Pons (tissue), 1 donor: ENCODE measurements at places on chromosomes 16 and 17.

DNA sequence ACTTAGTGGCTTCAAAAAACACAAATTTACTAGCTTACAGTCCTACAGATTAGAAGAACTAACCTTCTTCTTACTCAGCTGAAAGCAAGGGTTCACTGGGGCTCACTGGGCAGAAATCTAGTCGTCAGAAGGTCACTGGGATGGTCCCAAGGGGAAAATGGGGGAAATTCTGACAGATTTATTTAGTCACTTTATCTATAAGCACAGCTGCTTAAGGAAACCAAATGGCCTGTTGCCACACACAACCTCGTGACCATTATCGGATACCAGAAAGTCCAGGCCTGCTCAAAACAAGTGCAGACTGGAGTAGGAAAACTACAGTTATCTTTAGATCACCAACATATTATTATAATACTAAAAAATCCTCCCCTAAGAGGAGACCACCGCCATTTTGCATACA, 374.6 kb upstream of the ASIC2 start:
- DNase-seq = no peak

DNA sequence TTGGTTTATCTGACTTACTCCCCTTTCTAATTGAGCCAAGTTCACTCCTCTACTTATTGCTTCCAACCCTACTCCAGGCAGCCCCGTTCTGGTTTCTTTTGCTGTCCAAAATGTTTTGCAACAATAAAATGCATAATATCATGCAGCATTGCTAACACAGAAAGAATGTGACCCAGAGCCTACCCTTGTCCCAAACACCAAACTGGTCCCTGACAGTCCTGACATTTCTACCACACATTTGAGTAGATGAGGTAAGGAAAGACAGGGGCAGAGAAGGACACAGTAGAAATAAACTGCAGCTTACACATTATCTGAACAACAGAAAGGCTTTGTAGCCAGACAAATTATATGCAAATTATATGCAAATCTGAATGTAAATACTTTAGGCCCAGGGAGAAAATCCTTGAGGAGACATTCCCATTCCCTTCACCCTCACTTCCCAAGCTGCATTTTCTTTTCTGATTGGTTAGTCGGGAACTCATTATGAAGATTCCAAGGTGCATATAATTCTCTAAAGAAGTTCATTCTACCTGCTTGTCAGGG, 31.6 kb downstream of the SOX9 start:
- DNase-seq = peak; percentile 37

DNA sequence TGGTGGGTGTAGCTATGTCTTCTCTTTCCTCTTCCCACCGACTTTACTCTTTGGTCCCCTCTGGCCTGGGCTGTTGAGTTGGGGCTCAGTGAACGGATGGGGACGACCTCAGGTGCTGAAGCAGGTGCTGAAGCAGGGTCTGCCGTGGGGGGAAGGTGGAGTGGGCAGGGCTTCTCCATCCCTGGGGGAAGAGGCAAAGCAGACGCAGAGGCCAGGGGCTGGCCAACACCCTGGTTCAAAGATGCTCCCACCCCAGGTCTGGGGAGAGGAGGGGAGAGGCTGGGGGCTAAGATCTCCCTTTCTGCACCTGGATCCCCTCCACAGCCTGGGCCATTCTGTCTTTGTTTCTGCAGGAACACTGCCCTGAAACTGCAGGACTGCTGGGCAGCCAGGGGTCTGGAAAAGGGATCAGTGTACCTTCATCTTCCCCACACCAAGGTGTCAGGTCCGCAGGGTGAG, 22.9 kb downstream of the ALOX12B start:
- no peak for DNase-seq

DNA sequence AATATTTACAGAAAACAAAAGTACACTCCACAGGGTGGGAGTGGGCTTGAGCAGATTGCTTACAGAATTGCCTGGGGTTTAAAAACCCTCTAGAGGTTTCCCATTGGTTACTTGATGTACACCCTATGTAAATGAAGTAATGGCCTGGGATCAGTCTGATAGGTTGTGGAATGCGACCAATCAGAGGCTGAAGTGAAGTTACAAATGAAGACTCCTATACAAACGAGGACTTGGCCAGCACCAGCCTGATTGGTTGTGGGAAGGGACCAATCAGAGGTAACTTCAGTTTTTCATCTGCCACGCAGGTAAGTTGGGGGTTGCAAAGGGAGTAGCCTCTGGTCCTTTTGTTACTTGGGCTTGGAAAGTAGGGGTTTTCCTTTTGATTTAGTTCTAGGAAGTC, 8.8 kb downstream of the EEF2K start:
- DNase-seq = no peak

DNA sequence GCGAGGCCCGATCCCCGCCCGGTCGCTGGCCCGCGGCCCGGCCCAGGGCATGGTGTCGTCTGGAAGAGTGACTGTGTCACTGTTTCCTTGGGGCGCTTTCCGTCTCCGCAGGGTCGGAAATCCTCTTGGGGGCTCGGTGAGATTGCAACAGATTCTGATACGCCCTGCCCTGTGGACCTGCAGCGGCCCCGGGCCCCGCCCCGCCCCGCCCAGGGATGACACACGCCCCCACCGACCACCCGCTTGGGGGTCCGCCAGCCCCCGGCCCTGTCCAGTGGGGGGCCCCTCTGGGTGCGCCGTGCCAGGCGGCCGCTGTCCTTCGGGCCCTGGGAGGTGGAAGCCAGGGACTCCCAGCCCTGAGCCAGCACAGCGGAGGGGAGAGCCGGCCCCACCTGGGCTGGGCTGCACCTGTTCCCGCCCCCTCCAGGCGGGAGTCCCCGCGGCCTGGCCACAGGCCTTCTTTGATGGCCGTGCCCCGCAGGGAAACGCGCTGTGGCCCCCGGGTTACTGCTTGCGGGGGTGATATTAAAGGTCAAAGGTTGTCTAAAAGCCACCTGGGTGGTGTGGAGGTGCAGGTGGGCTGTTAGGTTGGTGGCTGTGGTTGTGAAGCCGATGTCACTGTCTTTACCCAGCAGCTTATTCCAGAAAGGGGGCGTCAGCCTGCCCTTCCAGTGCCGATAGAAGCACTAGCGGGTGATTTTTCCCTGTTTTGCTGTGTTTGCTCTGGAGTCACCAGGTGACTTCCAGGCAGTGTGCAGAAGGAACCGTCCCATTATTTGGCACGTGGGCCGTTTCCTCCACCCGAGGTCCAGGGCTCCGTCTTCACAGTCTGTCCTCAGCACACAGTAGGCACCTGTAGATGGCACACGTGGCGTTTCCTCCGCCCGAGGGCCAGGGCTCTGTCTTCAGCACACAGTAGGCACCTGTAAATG, 752 bp downstream of the TBC1D24 start:
- no peak for DNase-seq
